ENCODE measurements at places on chromosomes 12 and 14.

- DNase-seq: no peak
Measured at GRCh38 chr12:52413202-52413601, 7.1 kb upstream of the KRT82 start.

GRCh38 chr12:71011261-71011660 is 90.7 kb upstream of the PTPRR start:
- peak; percentile 6 for DNase-seq

GRCh38 chr12:107377596-107378385 is 284.4 kb upstream of the CRY1 start:
- peak; percentile 40 for DNase-seq

GRCh38 chr14:30725763-30726162 is 103.6 kb downstream of the SCFD1 start:
- DNase-seq: peak; percentile 41

DNA sequence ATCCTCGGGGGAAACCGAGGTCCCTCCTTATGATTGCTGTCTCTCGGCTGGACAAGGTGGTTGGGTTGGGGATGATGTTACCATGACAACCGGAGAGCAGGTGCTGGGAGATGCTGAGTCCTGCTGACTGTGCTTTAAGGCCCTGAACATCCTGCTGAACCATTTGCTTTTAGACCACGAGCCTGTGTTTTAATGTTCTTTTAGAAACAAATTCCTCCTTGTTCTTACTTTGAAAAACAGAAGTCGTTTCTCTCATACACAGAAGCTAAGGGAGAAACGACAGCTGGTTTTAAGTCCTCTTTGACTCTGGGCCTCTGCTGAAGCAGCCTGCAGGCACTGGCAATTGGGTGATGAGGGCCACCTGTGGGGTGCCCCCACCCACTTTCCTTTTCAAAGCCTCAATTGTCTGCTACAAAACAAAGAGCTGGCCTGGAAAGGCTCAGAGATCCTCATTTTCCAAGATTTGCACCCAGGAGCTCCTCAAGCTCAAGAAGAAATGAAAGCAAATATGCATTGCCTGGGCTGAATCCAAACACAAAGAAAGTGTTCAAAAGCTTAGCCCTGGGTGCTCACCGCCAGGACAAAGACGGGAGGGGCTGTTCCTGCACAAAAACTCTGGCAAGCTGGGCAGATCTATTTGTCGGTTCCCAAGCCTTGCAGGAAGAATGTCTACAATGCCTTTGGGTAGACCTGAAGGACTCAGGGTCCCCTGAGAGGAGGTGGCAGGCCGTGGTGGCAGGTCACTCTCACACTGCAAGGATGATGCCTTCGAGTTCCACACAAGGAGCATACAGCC is 90.0 kb upstream of the CLMN start:
- no peak for DNase-seq

GRCh38 chr12:115683240-115683780 is 594.2 kb downstream of the MED13L start:
- DNase-seq: peak; percentile 6

- DNase-seq: no peak
Measured at GRCh38 chr14:102591372-102591943, 991 bp upstream of the RCOR1 start.

DNA sequence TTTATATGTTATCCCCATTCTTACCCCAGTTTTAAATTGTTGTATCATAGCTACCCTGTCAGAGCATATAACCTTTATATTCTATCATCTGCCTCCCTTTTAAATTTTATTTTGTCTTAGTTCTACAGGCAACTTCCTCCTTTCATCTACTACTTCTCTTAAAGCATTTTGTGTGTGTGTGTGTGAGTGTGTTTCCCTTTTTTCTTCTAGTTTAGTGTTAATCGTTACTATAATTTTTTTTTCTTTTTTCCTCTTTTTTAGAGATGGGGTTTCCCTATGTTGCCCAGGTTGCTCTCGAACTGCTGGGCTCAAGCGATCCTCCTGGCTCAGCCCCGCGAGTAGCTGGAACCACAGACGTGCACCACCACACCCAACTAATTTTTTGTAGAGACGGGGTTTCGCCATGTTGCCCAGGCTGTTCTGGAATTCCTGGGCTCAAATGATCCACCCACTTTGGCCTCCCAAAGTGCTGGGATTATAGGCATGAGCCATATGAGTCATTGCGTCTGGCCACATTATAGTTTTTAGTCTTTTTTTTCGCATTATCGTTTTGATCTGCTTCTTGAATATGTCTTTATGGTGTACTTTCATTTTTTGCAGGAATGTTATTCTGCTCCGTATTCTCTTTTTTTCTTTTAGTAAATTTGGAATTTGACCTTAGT is 33.1 kb upstream of the FBXO34 start:
- no peak for DNase-seq

GRCh38 chr12:64706857-64707256 is 52.3 kb downstream of the GNS start:
- no peak for DNase-seq

GRCh38 chr12:52600475-52600874 is 788 bp downstream of the KRT72 start:
- no peak for DNase-seq

DNA sequence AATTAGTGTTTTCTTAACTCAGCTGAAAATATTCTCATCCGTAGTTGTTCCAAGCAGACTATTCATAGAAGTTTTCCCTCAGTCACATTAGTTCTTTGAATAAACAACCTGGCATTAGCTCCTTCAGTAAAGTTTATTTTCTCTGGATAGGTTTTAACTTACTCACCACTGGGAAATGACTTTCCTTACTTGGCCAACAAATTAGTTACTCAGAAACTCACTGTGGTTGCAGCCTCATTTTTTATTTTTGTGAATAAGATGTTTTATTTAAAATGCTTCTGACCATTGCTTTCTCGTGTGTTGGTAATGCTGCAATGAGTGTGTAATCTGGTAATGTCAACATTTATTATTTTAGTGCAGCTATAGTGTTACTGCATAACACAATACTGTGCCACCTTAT is 74.9 kb downstream of the NOVA1 start:
- DNase-seq: peak; percentile 58

DNA sequence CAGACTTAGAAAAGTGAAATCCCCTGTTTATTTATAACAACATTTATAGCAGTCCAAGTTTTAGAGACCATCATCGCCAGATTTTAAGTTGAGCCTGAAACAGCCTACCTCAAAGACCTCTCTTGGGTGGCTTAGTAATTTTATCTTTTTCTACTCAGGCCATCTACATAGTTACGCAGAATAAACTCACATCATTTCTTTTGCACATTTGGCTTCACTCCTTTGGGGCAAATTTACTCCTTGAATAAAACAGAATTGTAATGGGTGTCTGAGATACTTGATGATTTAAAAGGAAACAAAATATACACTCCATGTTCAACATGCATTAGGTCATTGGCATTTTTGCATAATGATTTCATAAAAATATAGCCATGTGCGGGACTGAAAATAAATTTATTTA is 104.7 kb upstream of the TSPAN8 start:
- no peak for DNase-seq

DNA sequence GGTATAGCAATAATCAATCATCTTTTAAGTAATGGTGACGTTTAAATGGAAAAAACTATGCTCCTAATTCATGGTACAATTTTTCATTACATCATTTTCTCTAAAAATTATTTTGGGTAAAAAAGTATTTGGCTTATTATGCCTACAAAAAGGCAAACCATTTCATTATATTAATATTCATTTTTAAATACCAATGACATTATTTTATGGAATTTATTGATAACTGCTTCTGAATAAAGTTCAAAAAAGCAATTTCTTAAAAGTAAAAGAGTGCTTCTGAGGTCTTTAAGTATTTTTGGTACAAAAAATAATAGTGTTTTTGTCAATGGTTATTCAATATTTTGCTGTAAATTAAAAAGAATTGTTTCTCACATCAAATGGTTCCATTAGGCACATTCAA is 12.2 kb downstream of the SLC38A2 start:
- DNase-seq: no peak

GRCh38 chr14:54838931-54839512 is 63.6 kb downstream of the GCH1 start:
- DNase-seq: no peak

DNA sequence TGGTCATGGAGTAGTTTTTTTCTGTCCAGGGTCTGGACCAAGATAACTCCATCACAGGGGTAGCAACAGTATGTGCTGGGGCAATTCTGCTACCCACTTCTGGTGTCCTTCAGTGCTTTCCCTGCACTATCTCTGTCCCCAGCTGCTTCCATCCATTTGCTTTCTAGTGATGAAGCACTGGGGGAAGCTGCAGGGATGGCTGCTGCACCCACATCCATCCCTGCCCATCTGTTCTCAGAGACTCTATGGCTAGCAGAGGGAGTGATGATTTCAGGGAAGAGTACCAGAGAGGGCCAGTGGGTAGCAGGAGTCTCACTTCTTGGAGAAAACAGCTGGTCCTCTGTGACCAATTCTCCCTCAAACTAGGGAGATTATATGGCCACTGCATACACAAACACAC is 44.1 kb downstream of the ETV6 start:
- DNase-seq: no peak

DNA sequence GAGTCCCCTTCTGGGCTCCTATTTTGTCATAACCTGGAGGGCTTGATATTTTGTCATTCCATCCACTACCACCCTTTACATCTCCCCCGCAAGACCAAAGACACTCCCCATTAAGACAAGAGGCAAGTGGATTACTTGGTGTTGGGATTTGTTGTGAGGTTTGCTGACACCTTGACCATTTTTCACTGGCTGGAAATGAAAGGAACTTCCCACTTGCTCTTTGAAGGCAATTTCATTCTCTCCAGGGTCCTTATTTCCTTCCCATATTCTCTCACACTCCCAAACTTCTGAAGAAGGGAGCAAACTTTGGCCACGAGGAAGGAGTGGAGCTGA is 14.9 kb downstream of the AGAP2 start:
- no peak for DNase-seq

- no peak for DNase-seq
Measured at GRCh38 chr12:86228656-86229055, 27.5 kb downstream of the MGAT4C start.

GRCh38 chr14:101230851-101231550 is 327.5 kb upstream of the RTL1 start:
- no peak for DNase-seq

DNA sequence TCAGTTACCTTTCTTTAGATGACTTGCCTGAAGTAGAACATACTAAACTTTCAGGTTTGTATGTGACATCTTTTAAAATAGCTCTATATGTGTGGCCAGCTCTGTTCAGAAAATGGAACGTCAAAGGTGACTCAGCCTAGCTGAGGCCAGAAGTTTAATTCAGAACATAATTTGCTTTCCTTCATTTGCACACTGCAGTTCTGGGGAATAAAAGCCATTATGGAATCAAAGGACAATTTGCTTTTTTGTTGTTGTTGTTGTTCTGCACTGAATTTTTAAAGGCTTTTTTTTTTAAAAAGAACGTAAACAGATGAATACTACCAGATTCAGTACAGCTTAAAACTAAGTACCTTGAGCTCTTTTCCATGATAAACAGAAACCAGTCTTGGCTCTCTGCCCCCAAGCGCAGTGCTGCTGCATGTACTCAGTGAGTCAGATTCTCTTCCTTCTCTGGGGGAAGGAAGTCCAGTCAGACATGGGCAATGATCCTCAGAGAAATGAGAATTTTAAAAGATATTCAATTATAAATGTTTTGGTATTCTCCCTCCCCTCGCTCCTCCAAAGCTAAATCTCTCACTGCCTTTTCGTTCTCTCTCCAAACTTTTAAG is 644.2 kb downstream of the NOVA1 start:
- DNase-seq: no peak
